ENCODE measurements at places on chromosomes 7 and 10.

DNA sequence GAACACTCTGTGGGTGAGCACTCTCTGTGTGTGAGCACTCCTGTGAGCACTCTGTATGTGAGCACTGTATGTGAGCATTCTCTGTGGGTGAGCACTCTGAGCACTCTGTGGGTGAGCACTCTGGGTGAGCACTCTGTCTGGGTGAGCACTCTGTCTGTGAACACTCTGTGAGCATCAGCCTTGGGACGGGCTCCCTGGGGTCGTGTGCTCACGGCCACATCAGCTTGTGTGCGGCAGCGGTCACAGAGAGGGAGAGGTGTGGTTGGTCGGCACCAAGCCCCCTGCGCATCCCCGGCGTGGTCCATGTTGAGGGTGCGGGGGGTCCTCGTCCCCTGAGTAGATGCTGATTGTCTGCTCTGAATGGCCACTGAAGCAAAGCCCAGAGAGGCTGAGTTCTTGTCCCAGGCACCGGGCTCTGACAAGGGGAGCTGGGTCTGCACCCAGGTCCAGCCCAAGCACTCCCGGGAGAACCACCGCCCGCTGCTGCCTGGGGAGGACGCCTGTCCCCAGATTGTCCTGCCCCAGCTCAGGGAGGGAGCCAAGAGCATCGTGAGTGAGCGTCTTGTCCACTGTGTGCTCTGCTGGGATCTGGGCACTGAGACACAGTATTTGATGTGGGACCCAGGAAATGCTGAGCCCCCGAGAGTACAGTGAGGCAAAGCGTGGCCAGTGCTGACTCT is 143.7 kb downstream of the DNAJB6 start:
- no peak for DNase-seq

DNA sequence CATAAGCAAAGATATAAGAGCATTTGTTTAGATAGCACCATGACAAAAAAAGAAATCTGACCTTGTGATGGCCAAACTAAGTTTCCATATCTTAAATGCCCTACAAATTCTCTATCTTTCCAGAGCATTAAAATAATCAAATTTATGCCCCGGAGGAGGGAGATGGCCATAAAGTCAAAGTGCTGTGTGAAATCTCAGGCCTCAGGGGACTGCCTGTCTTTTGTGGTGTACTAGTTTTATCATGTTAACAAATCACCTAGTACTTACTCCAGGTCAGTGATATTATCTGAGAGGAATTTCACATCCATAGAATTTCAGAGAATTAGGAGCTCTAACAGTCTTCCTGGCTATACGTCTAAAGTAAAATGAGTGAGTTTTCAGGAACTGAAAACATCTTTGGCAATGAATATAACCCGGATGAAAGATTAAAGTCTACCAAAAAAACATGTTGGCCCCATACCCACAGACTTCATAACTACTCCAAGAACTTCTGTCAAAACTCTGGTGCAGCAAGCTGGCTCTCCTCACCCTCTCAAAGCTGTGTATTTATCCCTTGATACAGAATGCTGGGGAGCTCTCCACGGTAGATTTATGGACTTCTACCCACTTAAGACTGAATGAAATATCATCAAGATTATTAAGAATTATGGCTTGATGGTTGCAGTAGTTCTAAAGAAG is 682.8 kb downstream of the SORCS1 start:
- DNase-seq: no peak

DNA sequence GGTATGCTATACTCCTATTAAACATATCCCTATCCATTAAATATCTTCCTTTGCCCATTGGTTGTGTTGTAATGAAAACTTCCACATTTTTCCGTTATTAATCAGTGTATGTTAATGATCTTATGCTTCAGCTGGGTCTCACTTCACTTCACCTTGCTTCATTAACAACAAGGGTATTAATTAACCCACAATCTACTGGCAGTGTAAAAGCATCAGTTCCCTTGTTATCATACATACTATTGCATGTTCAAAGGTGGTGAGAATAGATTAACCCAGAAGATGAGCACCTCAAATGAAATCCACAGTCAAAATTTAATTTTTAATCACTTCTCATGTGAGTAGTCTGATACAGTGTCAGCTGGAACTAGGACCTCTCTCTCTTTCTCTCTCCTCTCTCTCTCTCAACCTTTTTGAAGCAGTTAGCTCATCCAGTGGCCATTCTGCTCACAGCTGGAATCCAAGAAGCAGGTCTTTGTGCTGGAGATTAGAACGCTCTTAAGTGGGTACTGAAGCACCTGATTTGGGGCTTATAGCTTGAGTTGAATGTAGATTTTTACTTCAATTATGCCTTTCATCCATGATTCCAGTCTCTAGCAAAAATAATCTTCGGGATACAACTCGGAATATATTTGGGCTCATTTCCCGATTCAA is 172.3 kb downstream of the RAPGEF5 start:
- no peak for DNase-seq

DNA sequence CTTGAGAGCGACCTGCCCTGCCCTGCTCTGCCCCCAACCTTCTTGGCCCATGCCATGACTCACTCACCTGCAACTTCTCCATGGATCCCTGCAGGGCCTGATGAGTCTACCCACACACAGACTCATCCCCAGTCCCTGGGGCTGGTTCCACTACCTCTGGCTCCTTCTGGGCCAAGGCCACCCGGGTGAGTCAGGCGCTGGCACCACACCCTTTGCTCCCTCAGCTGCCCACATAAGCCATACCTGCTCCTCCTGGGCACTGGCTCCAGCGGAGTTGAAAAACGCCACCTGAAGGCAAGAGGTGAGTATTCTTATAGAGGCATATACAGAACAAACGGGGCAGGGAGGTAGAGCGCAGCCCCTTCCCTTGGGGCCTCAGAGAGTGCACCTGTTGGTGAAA is 16.2 kb upstream of the MTPAP start:
- DNase-seq: peak; percentile 83

- DNase-seq: no peak
Observed at GRCh38 chr10:74932648-74933047, 106.2 kb downstream of the KAT6B start.

DNA sequence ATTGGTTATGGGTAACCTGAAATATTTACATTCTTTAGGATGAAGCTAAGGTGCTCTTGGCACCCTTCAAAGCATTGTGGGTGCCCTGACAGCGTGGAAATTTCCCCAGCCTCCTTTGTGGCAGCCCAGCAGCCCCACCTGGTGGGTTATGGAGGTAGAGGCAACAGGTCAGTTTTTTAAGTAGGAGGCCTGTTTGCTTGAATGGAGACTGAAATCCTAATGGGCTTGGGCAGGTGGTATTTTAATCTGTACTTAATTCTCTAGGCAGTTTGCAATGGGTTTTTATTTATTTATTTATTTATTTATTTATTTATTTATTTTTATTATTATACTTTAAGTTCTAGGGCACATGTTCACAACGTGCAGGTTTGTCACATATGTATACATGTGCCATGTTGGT is 139.4 kb downstream of the EPC1 start:
- DNase-seq: peak; percentile 66

GRCh38 chr7:74466196-74466813 is 12.6 kb downstream of the GTF2IRD1 start:
- no peak for DNase-seq

GRCh38 chr10:95850791-95851190 is 57.0 kb upstream of the CC2D2B start:
- DNase-seq: no peak

GRCh38 chr7:26538216-26538615 is 246.6 kb downstream of the SNX10 start:
- DNase-seq: no peak

DNA sequence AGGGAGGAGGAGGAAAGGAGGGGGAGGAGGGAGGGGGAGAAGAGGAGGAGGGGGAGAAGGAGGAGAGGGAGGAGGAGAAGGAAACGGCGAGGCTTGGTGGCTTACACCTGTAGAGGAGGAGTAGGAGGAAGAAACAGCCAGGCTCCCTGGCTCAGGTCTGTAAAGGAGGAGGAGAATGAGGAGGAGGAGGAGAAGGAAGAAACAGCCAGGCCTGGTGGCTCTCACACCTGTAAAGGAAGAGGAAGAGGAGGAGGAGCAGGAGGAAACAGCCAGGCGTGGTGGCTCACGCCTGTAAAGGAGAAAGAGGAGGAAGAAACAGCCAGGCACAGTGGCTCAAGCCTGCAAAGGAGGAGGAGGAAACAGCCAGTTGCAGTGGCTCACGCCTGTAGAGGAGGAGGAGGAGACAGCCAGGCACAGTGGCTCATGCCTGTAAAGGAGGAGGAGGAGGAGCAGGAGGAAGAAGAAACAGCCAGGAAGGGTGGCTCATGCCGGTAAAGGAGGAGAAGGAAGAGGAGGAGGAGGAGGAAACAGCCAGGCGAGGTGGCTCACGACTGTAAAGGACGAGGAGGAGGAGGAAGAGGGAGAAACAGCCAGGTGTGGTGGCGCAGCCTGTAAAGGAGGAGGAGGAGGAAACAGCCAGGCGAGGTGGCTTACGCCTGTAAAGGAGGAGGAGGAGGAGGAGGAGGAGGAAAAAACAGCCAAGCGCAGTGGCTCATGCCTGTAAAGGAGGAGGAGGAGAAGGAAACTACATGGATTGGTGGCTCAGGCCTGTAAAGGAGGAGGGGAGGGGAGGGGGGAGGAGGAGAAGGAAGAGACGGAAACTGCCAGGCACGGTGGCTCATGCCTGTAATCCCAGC is 14.9 kb upstream of the CRCP start:
- peak; percentile 91 for DNase-seq

- peak; percentile 96 for DNase-seq
Observed at GRCh38 chr7:115297656-115298055, 375.8 kb downstream of the MDFIC start.

DNA sequence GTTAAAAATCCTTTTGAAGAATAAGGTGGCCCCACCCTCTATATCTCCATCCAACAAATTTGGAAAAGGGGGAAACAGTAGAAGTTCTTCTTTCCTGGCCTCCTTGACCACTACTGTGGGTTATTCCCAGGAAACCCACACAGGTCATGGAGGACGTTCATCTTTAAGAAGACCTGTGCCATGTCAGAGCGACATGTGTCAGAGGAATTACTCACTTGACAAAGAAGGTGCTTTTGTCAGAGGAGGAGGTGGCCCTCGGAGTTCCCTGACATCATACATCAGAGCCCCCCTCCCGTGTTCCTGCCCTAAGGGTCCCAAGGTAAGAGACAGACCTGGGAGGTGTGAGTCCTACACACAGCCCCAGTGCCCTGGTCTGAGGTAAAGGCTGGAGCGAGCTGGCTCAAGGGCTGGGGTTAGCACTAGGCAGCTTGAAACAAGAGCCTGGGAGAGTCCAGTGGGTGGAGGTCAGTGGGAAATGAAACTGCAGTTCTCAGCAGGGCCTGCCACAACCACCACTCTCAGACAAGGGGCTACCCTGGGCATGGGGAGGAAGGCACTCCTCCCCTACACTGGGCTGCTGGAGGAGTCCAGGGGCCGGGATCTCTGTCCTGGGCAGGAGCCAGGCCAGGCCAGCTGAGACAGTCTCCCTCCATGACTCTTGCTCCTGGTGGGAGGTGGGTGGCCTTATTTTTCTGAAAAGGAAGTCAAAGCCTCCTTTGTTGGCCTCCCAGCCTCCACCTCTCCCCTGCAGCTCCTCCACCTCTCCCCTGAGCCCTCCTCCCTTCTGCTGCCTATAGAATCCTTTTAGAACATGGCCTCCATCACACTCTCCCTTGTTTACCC is 21.8 kb upstream of the ZMIZ1 start:
- no peak for DNase-seq

- DNase-seq: peak; percentile 21
Observed at GRCh38 chr10:101839002-101839401, 4.6 kb downstream of the KCNIP2 start.

GRCh38 chr7:133587903-133588302 is 335.0 kb downstream of the EXOC4 start:
- no peak for DNase-seq

DNA sequence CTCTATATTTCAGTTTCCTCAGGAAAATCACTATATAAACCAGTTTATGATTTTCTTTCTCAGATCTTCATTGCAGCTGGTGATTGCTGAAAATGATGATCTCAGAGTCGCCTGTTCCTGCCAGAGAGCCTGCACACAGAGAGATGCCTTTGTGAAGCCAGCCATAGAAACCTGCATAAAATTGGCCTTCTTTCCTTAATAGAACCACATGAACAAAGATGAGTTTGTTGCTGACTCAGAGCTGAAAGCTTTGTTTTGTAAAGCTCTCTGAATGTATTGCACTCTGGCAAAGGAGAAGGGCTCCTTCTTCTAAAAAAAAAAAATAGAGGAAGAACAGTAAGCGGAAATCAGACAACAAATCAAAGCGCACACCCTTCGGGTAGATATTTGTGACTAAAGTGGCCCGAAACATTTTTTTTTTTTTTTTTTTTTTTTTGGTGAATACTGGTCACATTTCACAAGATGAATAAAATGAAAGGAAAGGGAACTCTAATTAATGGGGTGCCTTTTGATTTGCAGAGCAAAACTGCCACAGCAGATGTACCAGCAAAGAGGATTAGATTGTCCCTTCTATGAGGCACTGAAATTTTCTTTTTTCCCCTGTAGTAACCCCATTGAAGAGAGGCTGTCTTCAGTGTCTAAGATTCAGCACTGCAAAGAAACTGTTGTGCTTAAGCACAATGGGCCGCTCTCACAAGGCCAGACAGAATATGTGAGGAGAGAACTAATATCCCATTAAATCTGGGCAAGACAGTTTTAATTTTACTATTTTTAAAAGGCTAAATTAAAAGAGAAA is 75.1 kb upstream of the PTPRZ1 start:
- peak; percentile 80 for DNase-seq

DNA sequence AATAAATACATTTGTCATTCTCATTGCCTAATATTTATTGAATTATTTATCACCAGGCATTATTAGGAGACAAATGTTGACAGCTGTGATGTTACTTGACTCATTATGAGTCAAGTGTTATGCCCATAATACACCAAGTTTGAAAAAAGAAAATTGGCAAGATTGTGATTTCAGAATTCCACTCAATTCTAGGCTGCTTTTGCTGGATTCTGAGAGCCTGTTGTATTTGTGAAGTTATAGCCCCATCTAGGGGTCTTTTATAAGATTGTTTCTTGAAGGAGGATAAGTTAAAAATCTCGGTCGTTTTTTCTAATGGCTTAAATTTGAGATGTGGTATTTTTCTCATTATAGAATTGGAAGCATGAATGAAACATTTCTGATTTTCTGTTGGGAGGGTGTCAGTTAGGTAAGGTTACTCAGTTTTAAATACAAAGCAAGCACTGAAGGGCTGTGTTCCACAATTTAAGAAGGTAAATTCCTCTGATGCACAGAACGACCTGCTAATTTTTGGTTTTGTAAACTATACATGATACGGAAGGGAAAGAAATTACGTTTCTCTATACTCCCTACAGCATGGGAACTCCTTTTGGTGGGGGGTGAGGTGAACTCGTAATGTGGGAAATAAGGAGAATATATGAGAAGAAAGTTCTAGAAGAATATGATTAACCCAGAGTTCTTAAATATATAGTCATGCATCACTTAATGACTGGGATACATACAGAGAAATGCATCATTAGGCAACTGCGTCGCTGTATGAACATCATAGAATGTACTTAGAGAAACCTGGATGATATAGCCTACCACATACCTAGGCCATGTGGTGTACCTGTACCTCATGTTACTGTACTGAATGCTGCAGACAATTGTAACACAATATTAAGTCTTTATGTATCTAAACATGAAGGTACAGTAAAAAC is 2.6 kb downstream of the STK31 start:
- peak; percentile 69 for DNase-seq
